ENCODE measurements at places on chromosomes 16 and 17.

DNA sequence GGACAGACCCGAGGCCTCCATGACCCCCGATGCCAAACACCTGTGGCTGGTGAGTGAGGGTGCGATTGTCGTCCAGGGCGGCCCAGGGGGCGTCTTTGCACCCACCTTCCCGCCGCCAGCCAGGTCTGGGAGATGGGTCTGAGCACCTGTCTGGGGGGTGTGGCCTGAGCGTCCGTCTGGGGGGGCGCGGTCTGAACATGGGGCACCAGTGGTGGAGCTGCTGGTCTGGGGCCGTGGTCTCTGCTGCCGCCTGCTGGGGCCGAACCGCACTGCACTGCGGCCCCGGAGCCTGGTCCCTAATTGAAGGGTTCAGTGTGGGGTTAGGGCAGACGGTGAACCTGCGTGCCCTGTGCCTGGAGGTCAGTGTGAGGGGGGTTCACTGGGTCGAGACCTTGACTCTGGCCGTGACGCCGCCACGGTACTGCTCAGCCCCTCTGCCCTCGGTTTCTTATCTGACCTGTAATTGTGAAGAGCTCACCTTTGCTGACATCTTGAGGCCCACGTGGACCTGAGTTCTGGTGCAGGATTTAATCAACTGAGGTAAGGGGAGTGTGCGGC, 12.6 kb upstream of the TCF25 start:
- peak; percentile 46 for DNase-seq

DNA sequence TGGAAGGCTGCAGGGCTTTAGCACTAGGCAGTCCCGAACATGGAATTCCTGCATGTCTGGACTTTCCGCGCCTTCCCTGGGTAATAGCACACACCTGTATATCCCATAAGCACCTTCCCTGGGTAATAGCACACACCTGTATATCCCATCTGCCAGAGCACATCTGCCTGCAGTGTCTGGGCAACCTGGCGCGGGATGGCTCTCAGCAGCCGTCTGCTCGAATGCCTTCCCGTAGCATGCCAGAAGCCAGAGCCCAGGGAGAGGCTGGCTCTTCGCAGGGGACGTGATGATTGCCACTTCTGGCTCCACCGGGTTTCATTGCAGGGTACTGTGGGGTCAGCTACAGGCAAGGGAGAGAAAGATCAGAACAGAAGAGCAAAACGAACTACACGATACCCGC, 21.3 kb downstream of the MBTPS1 start:
- no peak for DNase-seq

GRCh38 chr17:40327735-40328385, 18.9 kb downstream of the RARA start:
- DNase-seq: no peak

DNA sequence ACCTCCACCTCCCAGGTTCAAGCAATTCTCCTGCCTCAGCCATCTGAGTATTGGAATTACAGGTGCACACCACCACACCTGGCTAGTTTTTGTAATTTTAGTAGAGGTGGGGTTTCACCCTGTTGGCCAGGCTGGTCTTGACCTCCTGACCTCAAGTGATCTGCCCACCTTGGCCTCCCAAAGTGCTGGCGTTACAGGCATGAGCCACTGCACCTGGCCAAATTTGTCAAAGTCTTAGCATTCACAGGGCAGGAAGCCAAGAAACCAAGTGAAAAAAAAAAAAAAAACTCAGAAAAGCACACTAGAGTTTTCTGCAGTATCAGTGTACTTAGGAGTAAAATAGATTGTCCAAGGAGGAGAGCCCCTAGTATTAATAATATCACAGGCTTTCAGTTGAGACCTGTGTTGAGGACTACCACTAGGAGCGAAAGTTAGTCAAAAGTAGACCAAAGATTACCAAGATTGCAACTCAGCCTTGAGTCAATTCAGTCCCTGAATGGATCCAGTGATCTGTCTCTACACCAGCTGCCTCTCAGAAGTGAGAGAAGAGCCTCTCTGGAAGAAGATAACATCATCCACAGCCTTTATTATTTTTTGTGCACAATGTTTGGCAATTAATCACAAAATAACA, 159.7 kb downstream of the CEP112 start:
- DNase-seq: no peak

DNA sequence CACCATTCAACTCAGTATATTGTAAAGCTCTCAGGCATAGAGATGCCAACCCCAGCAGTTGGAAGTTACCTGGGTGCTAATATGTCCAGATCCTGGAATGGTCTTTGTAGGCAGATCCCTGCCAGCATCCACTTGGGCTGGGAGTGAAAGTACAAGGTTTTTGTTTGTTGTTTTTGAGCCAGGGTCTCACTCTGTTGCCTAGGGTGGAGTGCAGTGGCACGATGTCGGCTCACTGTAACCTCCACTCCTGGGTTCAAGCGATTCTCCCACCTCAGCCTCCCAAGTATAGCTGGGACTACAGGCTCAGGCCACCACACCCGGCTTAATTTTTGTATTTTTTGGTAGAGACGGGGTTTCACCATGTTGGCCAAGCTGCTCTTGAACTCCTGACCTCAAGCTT, 177.6 kb downstream of the IRF8 start:
- no peak for DNase-seq

All from prostate gland (tissue), 2 donors.